Suppressor macrophage (primary cell): ENCODE measurements at places on chromosomes 3 and 15.

DNA sequence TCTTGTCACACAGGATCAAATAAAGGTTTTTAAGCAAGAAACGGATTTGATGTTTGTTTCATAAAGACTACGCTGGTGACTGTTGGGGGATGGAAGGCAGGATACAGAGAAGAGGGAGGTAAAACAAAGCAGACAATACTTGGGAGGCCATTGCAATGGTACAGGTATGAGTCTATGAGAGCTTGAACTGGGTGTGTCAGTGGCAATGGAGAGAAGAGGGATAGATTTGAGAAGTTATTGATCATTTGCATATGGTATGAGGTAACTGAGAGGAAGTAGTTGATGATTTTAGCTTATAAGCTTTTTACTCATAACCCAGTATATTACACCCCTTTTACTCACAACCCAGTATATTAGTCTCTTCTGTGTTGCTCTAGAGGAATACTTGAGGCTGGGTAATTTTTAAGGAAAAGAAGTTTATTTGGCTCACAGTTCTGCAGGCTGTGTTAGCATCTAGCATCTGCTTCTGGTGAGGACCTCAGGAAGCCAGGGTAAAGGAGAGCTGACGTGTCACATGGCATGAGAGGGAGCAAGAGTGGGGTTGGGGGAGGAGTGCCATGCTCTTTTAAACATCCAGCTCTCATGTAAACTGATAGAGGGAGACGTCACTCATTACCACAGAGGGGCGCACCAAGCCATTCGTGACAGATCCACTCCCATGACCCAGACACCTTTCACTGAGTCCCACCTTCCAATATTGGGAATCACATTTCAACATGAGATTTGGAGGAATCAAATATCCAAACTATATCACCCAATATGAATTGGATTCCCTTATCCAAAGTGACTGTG is 153.9 kb downstream of the VPS8 start:
- no peak for DNase-seq

DNA sequence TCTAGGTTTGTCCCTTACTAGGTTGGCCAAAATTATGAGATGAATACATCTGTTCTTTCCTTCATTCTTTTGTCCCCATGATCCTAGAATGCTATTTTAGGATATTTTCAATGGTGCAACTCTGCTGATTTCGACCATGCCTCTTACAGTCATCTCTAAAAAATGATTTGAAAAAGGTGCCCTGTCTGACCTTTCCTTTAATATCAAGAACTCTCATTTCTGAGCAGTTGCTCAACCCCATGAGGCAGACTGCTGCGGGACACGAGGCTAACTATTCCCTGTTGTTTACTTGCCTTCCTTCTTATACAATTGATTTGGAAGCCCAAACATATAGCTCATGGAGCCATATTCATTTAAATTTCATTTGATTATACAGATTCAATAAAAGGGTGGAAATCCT is 14.6 kb downstream of the PLSCR2 start:
- no peak for DNase-seq

GRCh38 chr3:187743195-187744141 is 1.8 kb downstream of the BCL6 start:
- DNase-seq, result peak; percentile 87

DNA sequence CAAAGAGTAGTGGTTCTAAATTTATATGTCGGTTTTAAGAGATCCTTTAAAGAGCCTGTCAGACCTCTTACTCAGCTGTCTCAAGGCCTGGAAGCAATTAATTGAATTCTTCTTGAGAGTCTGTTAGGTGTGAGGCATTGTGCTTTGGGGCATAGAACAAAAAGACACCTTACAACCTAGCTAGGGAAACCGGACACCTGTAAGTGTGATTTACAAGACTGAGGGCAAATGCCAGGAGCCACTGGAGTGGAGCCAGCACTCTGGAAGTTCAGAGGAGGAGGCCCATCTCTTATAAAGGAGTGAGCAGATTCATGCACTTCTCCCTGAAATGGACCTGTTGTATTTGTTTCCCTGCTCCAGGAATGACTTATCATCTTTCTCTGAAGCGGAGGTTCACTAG is 97.7 kb upstream of the NUDT16 start:
- DNase-seq, result no peak

- no peak for DNase-seq
Observed at GRCh38 chr3:11622586-11623550, 20.8 kb downstream of the VGLL4 start.

- DNase-seq, result no peak
Observed at GRCh38 chr15:44207643-44208042, 12.6 kb upstream of the FRMD5 start.

- no peak for DNase-seq
Observed at GRCh38 chr3:18018491-18019160, 276.2 kb upstream of the TBC1D5 start.

- DNase-seq, result no peak
Observed at GRCh38 chr15:90873998-90874605, 5.7 kb downstream of the FURIN start.

DNA sequence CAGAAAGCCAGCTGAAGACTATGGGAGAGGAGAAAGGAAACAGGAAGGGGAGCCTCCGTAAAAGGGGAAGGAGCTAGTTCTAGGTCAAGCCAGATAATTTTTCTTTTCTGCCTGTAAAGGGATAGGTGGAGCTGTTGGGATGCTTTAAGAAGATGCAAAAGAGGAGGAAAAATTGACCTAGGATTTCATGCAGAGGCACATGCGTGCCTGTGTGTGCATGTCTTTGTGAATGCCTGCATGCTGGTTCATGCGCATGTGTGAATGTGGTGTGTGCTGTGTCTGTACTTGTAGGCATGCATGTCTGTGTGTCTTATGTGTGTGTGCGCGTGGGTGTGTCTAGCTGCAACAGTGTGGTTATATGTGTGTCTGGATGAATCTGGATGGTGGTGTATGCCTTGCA is 27.3 kb downstream of the CCDC33 start:
- peak; percentile 5 for DNase-seq

GRCh38 chr3:36405190-36405589 is 24.9 kb downstream of the STAC start:
- DNase-seq, result no peak

GRCh38 chr3:123084192-123084591 is 17.4 kb downstream of the PDIA5 start:
- no peak for DNase-seq

DNA sequence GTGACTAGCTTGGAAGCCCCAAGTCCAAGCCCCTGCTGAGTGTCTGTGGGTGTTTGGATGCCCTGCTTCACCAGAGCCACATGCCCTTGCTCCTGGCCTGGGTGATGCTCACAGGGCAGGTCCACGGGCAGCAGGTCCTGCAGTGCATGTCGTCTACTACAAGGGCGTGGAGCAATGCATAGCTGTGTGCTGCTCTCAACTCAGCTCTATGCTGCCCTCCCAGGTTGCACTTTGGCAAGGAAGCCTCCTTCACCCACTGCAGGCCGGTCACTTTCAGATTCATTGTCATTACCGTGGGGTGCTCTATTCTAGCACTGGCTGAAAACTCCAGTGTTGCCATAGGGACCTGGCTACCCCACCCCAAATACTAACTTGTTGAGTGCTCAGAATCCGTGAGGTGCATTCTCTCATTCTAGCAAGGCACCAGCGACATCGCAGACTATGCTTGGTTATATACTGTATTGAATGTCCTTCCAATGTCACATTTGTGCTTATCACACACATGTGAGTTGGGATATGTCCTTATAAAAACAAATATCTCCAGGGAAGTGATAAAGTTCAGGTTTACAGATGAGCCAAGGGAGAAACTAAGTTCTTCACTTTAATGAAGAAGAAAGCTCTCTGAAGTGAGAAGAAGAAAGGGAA is 51.8 kb downstream of the GRAMD1C start:
- DNase-seq, result no peak

- DNase-seq, result no peak
Observed at GRCh38 chr15:51366071-51366470, 24.6 kb downstream of the GLDN start.

- DNase-seq, result no peak
Observed at GRCh38 chr3:45180051-45180450, 33.9 kb upstream of the CDCP1 start.

DNA sequence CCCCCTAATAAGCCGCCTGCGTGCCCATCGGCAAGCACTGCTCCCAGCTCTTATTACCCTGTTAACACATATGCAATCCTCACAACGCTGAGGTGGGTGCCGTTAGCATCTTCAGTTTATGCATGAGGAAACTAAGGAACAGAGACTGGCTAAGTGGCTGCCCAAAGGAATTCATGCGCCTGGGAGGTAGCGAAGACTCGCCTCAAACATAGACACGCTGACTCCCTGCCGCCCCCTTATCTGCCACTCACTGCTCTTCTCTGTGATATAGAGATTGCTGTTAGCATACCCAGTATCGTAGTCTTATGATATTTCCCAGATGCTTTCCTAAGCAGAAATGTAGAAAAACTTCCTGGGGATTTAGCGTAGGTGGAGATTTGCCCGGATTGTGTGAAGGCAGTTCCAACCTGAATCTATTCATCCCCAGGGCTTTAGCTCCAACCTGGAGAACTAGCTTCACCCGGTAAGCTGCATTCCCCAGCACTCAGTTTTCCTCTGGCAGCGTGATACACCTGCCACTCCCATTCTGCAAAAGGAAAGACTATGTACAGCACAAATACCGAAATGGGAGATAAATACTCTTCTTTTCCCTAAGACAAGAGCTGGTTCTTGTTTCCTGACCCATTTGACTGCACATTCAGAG is 23.7 kb upstream of the CD47 start:
- DNase-seq, result no peak

DNA sequence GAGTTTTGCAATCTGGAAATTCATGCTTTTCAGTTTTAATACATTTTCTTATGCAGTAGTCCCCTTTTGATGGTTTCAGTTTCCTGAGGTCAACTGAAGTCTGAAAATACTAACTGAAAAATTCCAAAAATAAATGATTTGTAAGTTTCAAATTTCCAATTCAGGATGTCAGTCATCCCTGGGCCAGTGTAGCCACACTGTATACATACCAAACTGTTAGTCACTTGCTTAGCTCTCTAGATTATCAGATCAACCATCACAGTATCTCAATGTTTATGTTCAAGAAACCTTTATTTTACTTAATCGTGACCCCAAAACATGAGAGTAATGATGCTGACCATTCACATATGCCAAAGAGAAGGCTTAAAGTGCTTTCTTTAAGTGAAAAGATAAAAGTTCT is 715.5 kb downstream of the GBE1 start:
- no peak for DNase-seq

GRCh38 chr3:152557302-152557999 is 277.5 kb upstream of the P2RY1 start:
- DNase-seq, result no peak

GRCh38 chr3:130839813-130840212 is 54.1 kb upstream of the ATP2C1 start:
- DNase-seq, result no peak

- peak; percentile 2 for DNase-seq
Observed at GRCh38 chr3:28989646-28990089, 291.2 kb upstream of the RBMS3 start.

DNA sequence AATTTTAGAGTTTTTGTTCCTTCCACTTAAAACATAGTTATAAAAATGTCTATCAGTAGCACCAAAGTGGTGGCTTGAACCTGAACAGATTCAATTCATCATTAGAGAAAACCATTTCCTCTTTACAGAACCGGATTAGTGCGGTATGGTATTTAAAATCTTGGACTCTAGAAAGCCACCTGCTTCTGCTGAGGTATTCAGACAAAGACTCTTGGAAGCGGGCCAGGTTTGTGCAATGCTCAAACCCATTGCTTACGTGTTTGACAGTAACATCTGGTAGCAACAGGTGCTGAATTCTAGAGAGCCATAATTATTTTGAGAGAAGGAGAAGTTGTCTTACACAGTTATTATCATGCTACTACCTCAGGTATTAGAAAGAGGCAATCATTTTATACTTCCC is 290.5 kb downstream of the NAALADL2 start:
- no peak for DNase-seq

DNA sequence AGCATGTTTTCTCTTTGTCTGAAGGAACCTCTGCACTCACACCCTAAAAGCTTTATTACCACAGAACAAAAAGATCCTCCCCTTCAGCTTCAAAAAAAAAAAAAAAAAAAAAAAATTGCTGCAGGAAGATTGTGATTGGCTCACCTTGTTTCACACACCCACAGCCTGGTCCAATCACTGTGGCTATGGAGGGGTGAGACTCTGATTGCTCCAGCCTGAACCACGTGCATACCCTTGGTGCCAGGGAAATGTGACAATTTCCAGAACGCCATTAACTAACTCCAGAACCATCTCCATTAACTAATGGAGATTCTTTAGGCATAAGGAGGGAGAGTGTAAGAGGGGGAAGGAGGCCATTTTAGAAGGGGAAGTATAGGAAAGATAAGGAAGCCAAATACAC is 106.5 kb upstream of the CRBN start:
- DNase-seq, result no peak

DNA sequence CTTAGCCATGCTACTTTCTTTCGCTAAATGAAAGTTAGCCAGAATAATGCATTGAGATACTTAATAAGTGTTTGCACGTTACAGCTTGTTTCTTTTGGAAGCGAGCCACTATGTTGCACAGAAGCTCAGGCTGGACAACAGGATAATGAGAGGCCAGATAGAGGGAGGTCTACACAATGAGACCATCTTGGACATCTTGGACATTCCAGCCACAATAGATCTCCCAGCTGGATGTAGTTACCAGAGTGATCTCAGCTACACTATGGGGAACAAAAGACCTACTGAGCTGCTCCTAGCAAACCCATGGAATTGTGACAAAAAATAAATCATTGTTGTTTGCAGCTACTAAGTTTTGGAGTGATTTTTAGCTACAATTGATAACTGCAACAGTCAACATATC is 540.1 kb upstream of the SEMA6D start:
- no peak for DNase-seq

GRCh38 chr3:164640591-164640990 is 437.7 kb downstream of the SI start:
- no peak for DNase-seq

DNA sequence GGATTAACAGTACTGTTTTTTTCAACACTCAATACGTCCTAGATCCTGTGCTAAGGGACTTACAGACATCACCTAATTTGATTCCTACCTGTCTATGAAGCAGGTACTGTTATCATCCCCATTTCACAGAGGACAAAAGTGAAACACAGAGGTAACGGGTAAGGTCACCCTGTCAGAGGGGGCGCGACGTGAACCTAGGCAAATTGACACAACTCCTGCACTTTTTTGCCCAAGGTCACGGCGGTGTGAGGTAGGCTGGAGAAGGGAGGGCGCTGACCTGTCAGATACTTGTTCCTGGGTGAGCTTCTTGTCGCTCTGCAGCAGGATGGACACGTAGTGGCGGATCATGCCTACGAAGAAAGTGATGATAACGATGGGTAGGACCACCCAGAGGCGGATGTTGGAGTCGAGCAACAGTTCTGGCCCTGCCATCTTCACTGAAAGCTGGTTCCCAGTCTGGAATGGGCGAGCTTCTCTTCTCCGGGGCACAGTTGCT is 363 bp downstream of the EMC3 start:
- no peak for DNase-seq
